Hair follicle dermal papilla cell (primary cell): ENCODE measurements at places on chromosomes 12 and 14. TPM values are rescaled to one million over a fixed set of nuclear protein-coding genes. Genes with fewer than 3 reads are reported as not detected.

ACVRL1 gene
- 77.2 and 78.0 TPM in 2 replicates for total RNA-seq

BRAP gene
- 18.3 and 18.8 TPM in 2 replicates for total RNA-seq

PIK3C2G gene
- total RNA-seq: not detected in 2 replicates

FAM222A gene
- under 0.01 and 0.16 TPM in 2 replicates for total RNA-seq

LTBR gene
- total RNA-seq: 117 and 121 TPM in 2 replicates

LTB4R2 gene
- total RNA-seq: 6.7 and 7.5 TPM in 2 replicates

SLC17A8 gene
- not detected in 2 replicates for total RNA-seq
